Activated T-cell treated with anti-CD3 and anti-CD28 coated beads, Interleukin-2, amount 50 U/mL, for 72 hours (primary cell): ENCODE measurements at places on chromosomes 3 and 15. TPM values are rescaled to one million over a fixed set of nuclear protein-coding genes. Genes with fewer than 3 reads are reported as not detected.

DNA sequence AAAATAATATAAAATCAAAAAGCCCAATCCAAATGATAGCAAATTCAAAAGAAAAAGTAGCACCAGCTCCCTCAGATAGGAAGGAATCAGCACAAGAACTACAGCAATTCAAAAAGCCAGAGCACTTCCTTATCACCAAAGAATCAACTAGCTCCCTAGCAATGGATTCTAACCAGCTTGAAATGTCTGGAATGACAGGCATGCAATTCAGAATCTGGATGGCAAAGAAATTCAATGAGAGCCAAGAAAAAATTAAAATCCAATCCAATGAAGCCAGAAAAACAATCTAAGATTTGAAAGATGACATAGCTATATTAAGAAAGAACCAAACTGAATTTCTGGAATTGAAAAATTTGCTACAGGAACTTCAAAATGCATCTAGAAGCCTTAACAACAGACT is 1334.4 kb upstream of the ALCAM start:
- H3K4me3 ChIP-seq, result no peak overlapping the region
- H3K4me1 ChIP-seq, result no peaks in the 10 kb centered on the region
- H3K27me3 ChIP-seq, result no peaks in the 10 kb centered on the region
- no peaks in the 10 kb centered on the region for H3K36me3 ChIP-seq
- DNase-seq, result no peak

DNA sequence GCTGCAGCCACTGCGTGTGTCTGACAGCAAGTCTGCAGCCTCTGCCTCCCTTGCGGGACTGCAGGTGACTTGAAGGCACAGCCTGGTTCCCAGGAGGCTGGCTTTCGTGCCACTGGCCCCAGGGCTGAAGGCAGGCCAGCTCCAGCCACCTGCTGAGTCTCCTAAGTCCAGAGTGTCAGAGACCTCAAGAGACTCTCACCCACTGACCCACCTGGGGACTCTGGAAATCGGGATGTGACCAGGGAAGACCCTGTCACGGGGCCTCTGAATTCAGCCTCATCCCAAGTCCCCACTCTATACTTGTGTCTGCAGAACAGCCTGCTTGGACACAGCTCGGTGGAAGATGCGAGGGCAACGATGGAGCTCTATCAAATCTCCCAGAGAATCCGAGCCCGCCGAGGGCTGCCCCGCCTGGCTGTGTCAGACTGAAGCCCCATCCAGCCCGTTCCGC is 16.3 kb downstream of the ISG20 start:
- no peaks in the 10 kb centered on the region for H3K27me3 ChIP-seq
- H3K4me3 ChIP-seq, result no peak overlapping the region
- no peak overlapping the region for H3K27ac ChIP-seq
- peaks cover 74% of the 10 kb centered on the region for H3K4me1 ChIP-seq

DNA sequence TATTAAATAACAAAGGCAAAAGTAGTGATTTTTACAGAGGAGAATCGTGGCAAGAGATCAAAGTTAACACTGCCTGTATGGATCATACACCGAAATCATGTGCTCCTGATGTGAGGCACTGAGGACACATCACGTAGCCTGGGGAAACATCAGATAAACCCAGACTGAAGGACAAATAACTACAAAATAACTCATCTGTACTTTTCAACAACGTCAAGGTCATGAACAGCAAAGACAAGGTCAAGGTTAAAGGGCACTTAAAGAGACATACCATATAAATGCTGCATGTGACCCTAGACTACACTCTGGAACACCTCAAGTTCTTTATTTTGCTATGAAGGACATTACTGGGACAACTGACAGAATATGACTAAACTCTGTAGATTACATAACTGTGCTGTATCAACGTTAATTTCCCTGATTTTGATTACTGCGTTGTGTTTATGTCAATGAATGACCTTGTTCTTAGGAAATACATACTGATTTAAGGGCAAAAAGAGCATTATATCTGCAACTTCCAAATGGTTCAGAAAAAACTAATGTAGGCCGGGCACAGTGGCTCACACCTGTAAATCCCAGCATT is 48.1 kb downstream of the CHSY1 start:
- no peaks in the 10 kb centered on the region for H3K27me3 ChIP-seq
- H3K27ac ChIP-seq, result peak overlapping the region; percentile 98
- peak overlapping the region; percentile 43 for H3K4me3 ChIP-seq
- peaks cover 12% of the 10 kb centered on the region for H3K36me3 ChIP-seq

DNA sequence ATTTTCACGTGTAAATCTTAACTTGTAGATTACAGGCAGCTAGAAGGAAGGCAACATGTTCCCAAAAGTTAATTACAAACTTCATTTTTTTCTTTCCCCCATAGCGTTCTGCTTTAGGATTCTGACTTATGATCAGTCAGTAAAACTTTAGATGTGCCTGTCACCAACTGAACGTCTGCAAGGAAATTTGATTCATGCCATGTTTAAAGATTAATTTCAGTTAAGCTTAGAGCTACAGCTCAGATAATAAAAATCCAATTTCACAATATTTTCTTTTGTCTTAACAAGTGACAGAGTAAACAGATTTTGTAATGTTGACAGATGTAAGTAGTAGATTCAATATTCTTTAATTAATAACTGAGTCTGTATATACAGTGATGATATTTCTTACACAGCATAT is 253.1 kb downstream of the NFKBIZ start:
- H3K27ac ChIP-seq, result no peak overlapping the region
- peaks cover 28% of the 10 kb centered on the region for H3K4me1 ChIP-seq
- no peaks in the 10 kb centered on the region for H3K27me3 ChIP-seq
- no peak overlapping the region for H3K4me3 ChIP-seq

DNA sequence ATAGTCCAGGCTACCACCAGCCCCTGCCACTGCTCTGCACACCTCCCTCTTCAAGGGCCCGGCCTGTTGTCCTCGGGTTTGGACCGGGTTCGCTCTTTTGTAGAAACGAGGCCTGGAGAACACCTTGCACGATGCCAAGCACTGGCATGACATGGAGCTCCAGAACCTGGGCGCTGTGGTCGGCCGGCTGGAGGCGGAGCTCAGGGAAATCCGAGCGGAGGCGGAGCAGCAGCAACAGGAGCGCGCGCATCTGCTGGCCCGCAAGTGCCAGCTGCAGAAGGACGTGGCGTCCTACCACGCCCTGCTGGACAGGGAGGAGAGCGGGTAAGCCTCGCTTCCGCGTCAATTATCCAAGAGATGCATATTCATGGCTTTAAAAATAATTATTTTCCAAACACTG is 72.4 kb downstream of the BFSP2 start:
- no peak for DNase-seq
- H3K36me3 ChIP-seq, result no peaks in the 10 kb centered on the region
- H3K4me1 ChIP-seq, result peaks cover 46% of the 10 kb centered on the region
- no peak overlapping the region for H3K27ac ChIP-seq
- no peak overlapping the region for H3K4me3 ChIP-seq

GRCh38 chr3:136708333-136708985 is 43.7 kb downstream of the STAG1 start:
- no peaks in the 10 kb centered on the region for H3K27me3 ChIP-seq
- DNase-seq, result no peak
- peaks cover 18% of the 10 kb centered on the region for H3K36me3 ChIP-seq
- peaks cover 4% of the 10 kb centered on the region for H3K4me1 ChIP-seq

- DNase-seq, result no peak
- H3K27me3 ChIP-seq, result no peaks in the 10 kb centered on the region
- H3K36me3 ChIP-seq, result peaks cover 6% of the 10 kb centered on the region
These were observed 43.2 kb downstream of the RIOX2 start for GRCh38 chr3:97928986-97929385.

GRCh38 chr3:179606534-179607085 is 2.0 kb downstream of the NDUFB5 start:
- peak overlapping the region; percentile 29 for H3K4me3 ChIP-seq
- H3K36me3 ChIP-seq, result peaks cover 19% of the 10 kb centered on the region
- H3K4me1 ChIP-seq, result peaks cover 61% of the 10 kb centered on the region
- no peaks in the 10 kb centered on the region for H3K27me3 ChIP-seq
- DNase-seq, result no peak

GRCh38 chr3:159266779-159267178 is 464.9 kb downstream of the MFSD1 start:
- H3K4me3 ChIP-seq, result no peak overlapping the region
- DNase-seq, result peak; percentile 39
- peaks cover 5% of the 10 kb centered on the region for H3K27me3 ChIP-seq

- no peak overlapping the region for H3K4me3 ChIP-seq
- H3K4me1 ChIP-seq, result peaks cover 39% of the 10 kb centered on the region
- H3K27ac ChIP-seq, result no peak overlapping the region
- DNase-seq, result no peak
- H3K36me3 ChIP-seq, result no peaks in the 10 kb centered on the region
These were observed 204.7 kb downstream of the SV2B start for GRCh38 chr15:91304786-91305185.

DNA sequence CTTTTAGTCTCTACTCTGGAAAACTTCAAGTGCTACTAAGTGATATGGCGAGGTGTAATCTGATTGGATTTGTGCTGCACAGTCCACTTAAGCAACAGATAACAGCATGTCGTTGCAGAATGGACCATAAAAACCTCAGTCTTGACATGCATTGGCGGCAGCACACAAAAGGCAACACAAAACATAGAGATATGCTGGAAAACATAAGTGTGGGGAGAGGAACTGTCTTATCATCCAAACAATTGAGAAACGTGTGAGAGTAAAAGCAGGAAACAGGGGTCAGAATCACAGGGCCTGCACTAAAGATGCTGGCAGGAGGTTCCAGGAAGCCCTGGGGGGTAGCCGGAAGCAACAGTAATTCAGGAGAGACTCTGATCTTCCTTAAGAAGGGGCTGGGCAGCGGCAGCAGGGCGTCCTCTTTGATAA is 82.1 kb downstream of the CGNL1 start:
- no peak for DNase-seq
- no peaks in the 10 kb centered on the region for H3K36me3 ChIP-seq
- H3K4me3 ChIP-seq, result no peak overlapping the region
- H3K27ac ChIP-seq, result no peak overlapping the region

- H3K4me1 ChIP-seq, result no peaks in the 10 kb centered on the region
- H3K36me3 ChIP-seq, result no peaks in the 10 kb centered on the region
- no peak overlapping the region for H3K27ac ChIP-seq
- peaks cover 16% of the 10 kb centered on the region for H3K27me3 ChIP-seq
- DNase-seq, result no peak
These were observed 131.3 kb downstream of the PLD1 start for GRCh38 chr3:171678971-171679492.

TRPM7 gene
- 58.7 TPM for total RNA-seq

TRAT1 gene
- total RNA-seq, result 25.9 TPM

CTXN2 gene
- not detected for total RNA-seq

CFAP20DC gene
- 2.8 TPM for total RNA-seq

TMEM207 gene
- total RNA-seq, result not detected

HES1 gene
- 0.91 TPM for total RNA-seq

C3orf18 gene
- 32.5 TPM for total RNA-seq

CD80 gene
- total RNA-seq, result 11.9 TPM

C3orf62 gene
- 4.6 TPM for total RNA-seq

SERINC4 gene
- 0.23 TPM for total RNA-seq
